Activated T-cell treated with anti-CD3 and anti-CD28 coated beads for 48 hours (primary cell): ENCODE measurements at places on chromosomes 3 and 15.

DNA sequence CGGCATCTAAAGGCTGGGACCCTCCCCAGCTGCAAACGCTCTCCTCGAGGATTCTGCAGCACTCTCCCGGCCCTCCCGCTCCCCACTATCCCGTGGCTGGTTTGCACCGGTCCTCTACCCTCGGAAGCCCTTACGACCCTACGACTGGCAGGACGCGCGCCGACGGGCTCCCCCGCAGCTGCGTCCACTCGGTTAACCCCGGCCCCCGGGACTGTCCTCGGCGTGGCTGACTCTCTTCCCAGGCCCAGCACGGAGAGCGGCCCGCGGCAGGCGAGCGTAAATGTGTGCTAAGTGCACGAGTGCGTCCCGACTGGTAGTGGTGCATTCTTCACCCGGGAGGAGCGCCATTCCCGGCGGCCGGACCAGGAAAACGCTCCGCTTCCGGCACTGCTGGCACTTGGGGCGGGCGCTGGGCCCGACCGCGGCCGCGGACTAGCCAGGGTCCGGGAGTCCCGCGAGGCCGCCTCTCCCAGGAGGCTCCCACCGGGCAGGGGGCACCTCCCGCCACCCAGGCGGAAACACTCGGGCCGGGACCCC lies 508 bp downstream of the GORASP1 start:
- DNase-seq: no peak

GRCh38 chr3:152518346-152518745 lies 249.6 kb downstream of the MBNL1 start:
- DNase-seq: no peak

DNA sequence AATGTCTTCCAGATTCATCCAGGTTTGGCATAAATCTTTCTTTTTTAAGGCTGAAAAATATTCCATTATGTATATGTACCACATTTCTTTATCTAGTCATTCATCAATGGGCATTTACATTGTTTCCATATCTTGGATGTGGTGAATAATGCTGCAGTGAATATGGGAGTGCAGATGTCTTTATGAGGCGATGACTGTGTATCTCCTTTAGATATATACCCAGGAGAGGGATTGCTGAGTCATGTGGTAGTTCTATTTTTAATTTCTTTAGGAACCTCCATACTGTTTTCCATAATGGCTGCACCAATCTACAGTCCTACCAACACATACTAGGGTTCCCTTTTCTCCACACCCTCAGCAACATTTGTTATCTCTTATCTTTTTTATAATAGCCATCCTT lies 96.3 kb downstream of the LRRC28 start:
- DNase-seq: no peak

DNA sequence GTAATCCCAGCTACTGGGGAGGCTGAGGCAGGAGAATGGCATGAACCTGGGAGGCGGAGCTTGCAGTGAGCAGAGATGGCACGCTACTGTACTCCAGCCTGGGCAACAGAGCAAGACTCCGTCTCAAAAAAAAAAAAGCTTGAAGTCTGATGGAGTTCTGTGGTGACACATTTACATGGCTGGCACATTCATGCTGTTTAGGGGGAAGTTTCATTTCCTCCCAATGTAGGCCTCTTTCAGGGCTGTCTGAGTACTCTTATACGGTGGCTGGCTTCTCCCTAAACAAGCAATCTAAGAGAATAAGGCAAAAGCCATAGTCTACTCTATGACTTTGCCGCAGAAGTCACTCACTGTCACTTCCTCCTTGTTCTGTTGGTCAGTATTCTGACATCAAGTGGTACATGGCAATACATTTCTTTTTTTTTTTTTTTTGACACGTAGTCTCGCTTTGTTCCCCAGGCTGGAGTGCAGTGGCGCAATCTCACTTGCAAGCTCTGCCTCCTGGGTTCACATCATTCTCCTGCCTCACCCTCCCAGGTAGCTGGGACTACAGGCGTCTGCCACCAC lies 41.2 kb downstream of the OIP5 start:
- no peak for DNase-seq

DNA sequence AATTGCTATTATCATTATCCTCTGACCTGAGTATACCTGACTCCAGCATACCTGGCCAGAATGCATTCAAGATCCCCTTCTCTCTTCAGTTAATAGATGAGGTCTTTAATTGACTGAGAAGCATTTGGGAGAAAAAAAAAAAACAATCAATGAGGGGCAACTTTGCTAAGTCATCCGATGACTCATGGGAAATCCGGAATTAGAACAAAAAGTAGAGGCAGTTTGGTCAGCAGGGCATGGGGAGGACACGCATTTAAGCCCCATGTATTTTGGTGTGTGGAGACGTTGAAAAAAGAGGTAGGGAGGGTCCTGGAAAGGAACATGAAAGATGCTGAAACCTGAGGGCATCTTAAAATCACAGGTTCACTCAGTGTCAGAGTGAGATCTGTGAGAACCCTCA lies 256.2 kb downstream of the RORA start:
- no peak for DNase-seq
